ENCODE measurements at places on chromosomes 16 and 17. TPM values are rescaled to one million over a fixed set of nuclear protein-coding genes. Genes with fewer than 3 reads are reported as not detected.

DNA sequence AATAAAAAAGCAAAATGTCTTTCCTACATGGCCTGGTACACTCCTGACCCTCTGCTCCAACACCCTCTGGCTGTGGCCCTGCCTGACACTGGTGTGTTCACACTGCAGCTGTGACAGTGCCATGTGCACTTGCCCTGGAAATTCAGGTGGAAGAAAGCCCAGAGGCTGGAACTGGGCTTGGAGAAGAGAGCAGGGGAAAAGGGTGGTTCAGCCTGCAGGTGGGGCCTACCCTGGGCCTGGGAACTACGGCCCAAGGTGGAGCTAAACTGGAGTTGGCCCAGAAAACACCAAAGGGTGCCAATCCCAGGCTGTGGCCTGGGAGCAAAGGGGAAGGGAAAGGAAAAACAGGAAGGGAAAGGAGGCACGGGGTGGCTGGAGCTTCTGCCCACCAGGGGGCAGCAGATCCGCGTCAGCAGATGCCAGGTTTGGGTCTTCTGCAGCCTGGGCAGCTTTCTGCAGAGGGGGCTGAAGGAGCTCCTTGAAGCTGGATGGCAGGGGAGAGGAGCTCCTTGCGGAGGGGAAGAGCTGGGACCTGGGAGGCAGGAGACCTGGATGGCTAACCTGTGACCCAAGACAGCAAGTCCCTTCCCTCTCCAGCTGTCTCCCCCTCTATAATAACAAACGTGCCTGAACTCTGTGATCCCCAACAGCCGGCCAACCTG lies 15.4 kb upstream of the CTCF start:
- H3K36me3 ChIP-seq = peaks cover 36% of the 10 kb centered on the region
- no peaks in the 10 kb centered on the region for H3K27me3 ChIP-seq
- no peak overlapping the region for H3K27ac ChIP-seq

DNA sequence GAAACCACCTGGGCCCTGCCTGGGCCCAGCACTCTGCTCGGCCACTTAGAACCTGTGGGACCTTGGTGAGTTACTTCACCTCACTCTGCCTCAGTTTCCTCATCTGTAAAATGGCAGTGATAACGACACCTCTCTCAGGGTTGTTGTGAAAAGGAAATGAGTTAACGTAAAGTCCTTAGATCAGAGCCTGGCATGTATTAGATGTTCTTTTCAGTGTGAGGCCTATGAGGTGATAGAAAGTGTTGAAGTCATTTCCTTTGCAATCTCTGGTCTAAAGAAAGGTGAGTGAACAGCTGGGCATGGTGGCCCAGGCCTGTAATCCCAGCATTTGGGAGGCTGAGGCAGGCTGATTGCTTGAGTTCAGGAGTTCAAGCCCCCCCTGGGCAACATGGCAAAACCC lies 51.7 kb upstream of the LGALS9 start:
- no peaks in the 10 kb centered on the region for H3K36me3 ChIP-seq
- H3K27ac ChIP-seq = no peak overlapping the region
- no peaks in the 10 kb centered on the region for H3K27me3 ChIP-seq
- peaks cover 21% of the 10 kb centered on the region for H3K4me1 ChIP-seq
- DNase-seq = no peak

- no peaks in the 10 kb centered on the region for H3K4me1 ChIP-seq
- no peaks in the 10 kb centered on the region for H3K36me3 ChIP-seq
- peak; percentile 88 for DNase-seq
- no peaks in the 10 kb centered on the region for H3K27me3 ChIP-seq
Measured at GRCh38 chr17:17354560-17355349, 51.6 kb downstream of the NT5M start.

GRCh38 chr17:16044487-16044886 lies 44.9 kb downstream of the TTC19 start:
- no peak for DNase-seq
- H3K27me3 ChIP-seq = no peaks in the 10 kb centered on the region
- H3K4me1 ChIP-seq = no peaks in the 10 kb centered on the region

- no peaks in the 10 kb centered on the region for H3K27me3 ChIP-seq
- H3K36me3 ChIP-seq = peaks cover 6% of the 10 kb centered on the region
- no peak for DNase-seq
- H3K4me3 ChIP-seq = no peak overlapping the region
- no peaks in the 10 kb centered on the region for H3K4me1 ChIP-seq
- H3K27ac ChIP-seq = no peak overlapping the region
Measured at GRCh38 chr17:79971651-79972050, 64.0 kb downstream of the TBC1D16 start.

RNF43 gene
- polyA plus RNA-seq = not detected

COQ7 gene
- 17.9 TPM for polyA plus RNA-seq

P2RX5 gene
- 0.97 TPM for polyA plus RNA-seq

Data from SK-N-SH (cell line).